ENCODE measurements at places on chromosomes 2 and 18. TPM values are rescaled to one million over a fixed set of nuclear protein-coding genes. Genes with fewer than 3 reads are reported as not detected.

DNA sequence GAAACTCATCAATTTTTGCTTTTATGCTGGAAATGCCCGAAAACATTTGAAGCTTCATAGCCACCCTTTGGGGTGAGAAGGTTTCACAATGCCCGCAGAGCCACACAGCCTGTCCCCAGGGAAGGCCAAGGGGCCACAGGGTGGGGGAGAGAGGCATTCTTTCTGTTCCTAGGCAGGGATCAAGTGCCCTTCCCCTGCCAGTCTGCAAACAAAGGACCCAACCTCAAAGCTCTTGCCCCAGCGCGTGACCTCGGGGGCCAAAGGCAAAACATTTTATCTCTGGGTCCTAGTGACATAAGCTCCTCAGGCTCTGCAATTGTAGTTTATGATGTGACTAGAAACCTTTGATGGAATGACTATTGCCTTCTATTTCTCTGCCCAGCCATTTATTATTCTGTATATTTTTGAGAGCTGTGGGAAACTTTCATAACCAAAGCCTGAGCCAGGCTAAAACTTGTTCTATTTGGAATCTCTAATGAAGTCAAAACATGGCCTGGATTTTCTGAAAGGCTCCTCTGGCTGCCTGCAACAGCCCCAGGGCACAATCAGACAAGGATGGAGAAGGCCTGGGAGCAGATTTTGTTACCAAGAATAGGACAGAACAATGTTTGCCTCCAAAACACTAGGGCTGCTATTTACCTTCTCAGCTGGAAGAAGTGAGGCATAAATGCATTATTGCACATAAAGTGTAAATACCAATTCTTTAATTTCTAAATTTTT is 137.2 kb upstream of the KCTD1 start:
- H3K36me3 ChIP-seq, result no peaks in the 10 kb centered on the region
- no peak overlapping the region for H3K4me3 ChIP-seq
- no peaks in the 10 kb centered on the region for H3K4me1 ChIP-seq
- no peaks in the 10 kb centered on the region for H3K27me3 ChIP-seq

PID1 gene
- 5.2 TPM for polyA plus RNA-seq

GRCh38 chr2:137173463-137173862 is 408.1 kb downstream of the THSD7B start:
- H3K4me3 ChIP-seq, result no peak overlapping the region
- no peaks in the 10 kb centered on the region for H3K27me3 ChIP-seq
- H3K36me3 ChIP-seq, result no peaks in the 10 kb centered on the region
- no peaks in the 10 kb centered on the region for H3K4me1 ChIP-seq
- no peak for DNase-seq

NR4A2 gene
- polyA plus RNA-seq, result 4.4 TPM

EPB41L5 gene
- 4.9 TPM for polyA plus RNA-seq

- DNase-seq, result no peak
- H3K4me3 ChIP-seq, result no peak overlapping the region
- no peaks in the 10 kb centered on the region for H3K36me3 ChIP-seq
- no peak overlapping the region for H3K27ac ChIP-seq
- H3K27me3 ChIP-seq, result no peaks in the 10 kb centered on the region
- H3K4me1 ChIP-seq, result peaks cover 1% of the 10 kb centered on the region
Measured at GRCh38 chr18:44673256-44673880, 7.3 kb upstream of the SETBP1 start.

C1GALT1C1L gene
- polyA plus RNA-seq, result 0.48 TPM

DNA sequence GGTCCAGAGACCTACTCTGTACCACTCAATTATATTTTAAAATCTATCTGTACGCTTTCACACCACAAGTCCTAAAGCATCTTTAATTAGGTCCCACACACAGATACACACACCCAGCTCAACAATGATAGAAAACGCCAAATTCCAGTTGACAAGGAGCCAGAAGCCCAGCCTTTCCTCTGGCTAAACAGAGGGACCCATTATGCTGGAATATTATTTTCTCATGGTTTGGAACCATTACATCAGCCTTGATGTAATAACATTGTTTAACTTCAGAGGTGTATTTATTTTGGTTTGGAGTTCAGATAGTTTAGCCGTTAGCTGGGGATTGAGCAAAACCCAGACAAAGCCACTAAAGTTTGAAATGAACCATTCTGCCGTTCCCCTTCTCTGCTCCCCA is 14.0 kb upstream of the INHBB start:
- no peaks in the 10 kb centered on the region for H3K36me3 ChIP-seq
- no peak overlapping the region for H3K4me3 ChIP-seq
- no peak overlapping the region for H3K27ac ChIP-seq
- no peaks in the 10 kb centered on the region for H3K4me1 ChIP-seq

DNA sequence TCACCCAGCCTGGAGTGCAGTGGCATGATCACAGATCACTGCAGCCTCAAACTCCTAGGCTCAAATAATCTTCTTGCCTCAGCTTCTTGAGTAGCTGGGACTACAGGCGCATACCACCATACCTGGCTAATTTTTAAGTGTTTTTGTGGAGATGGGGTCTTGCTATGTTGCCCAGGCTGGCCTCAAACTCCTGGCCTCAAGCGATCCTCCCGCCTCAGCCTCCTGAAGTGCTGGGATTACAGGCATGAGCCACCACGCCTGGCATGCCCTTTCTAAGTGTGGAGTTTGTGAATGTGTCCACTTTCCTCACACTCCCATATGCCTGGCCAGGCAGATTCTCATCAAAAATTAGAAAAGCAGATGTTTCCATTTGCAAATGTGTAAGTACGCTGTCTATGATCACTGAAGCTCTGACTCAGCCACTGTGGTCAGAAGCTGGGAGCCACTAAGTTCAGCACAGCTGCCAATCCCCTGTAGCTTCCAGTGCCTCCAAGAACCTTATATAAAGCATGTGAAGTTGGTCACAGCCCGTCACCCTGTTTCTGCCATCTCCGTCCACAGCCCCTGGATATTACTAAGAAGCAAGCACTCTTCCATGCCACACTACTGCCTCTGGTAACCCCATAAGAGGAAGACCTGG is 155.4 kb downstream of the FAM210A start:
- no peaks in the 10 kb centered on the region for H3K27me3 ChIP-seq
- peaks cover 12% of the 10 kb centered on the region for H3K36me3 ChIP-seq
- no peak overlapping the region for H3K4me3 ChIP-seq
- H3K27ac ChIP-seq, result peak overlapping the region; percentile 18
- no peak for DNase-seq

EVA1A gene
- 32.3 TPM for polyA plus RNA-seq

DNA sequence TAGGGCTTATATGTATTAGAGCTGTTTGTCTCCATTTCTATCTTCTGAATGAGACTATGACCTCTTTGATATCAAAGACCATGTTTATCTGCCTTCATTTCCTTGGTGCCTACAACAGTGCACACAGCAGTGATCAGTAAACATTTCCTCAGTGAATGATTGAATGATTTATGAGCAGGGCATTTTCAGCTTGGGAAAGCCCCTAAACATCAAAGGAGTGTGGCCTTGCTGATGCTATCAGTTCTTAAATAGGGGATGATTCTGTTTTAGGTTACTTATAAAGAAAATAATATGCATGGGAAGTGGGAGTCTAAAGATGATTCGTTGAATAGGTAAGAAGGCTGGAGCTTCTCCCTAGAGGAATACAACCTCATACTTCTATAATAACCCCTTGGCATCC is 425.3 kb downstream of the ZNF521 start:
- no peaks in the 10 kb centered on the region for H3K27me3 ChIP-seq
- no peaks in the 10 kb centered on the region for H3K36me3 ChIP-seq

TNFAIP6 gene
- 3.3 TPM for polyA plus RNA-seq

GRCh38 chr2:8576525-8577167 is 105.2 kb upstream of the ID2 start:
- no peak overlapping the region for H3K27ac ChIP-seq
- H3K27me3 ChIP-seq, result peaks cover 7% of the 10 kb centered on the region
- no peak overlapping the region for H3K4me3 ChIP-seq
- H3K36me3 ChIP-seq, result no peaks in the 10 kb centered on the region
- H3K4me1 ChIP-seq, result peaks cover 97% of the 10 kb centered on the region

DNA sequence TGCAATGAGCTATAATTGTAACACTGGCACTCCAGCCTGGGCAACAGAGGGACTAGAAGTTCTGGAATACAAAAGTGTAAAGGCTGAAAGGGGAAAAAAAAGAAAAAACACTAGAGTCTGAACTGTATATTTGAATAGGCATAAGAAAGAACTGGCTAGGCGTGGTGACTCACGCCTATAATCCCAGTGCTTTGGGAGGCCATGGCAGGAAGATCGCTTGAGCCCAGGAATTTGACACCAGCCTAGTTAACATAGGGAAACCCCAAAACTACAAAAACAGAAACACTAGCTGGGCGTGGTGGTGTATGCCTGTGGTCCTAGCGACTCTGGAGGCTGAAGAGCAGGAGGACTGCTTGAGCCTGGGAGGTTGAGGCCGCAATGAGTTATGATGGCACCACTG is 70.6 kb downstream of the SAP130 start:
- no peaks in the 10 kb centered on the region for H3K27me3 ChIP-seq
- peaks cover 51% of the 10 kb centered on the region for H3K36me3 ChIP-seq
- no peak overlapping the region for H3K4me3 ChIP-seq
- H3K4me1 ChIP-seq, result no peaks in the 10 kb centered on the region
- no peak overlapping the region for H3K27ac ChIP-seq
- DNase-seq, result no peak

DNA sequence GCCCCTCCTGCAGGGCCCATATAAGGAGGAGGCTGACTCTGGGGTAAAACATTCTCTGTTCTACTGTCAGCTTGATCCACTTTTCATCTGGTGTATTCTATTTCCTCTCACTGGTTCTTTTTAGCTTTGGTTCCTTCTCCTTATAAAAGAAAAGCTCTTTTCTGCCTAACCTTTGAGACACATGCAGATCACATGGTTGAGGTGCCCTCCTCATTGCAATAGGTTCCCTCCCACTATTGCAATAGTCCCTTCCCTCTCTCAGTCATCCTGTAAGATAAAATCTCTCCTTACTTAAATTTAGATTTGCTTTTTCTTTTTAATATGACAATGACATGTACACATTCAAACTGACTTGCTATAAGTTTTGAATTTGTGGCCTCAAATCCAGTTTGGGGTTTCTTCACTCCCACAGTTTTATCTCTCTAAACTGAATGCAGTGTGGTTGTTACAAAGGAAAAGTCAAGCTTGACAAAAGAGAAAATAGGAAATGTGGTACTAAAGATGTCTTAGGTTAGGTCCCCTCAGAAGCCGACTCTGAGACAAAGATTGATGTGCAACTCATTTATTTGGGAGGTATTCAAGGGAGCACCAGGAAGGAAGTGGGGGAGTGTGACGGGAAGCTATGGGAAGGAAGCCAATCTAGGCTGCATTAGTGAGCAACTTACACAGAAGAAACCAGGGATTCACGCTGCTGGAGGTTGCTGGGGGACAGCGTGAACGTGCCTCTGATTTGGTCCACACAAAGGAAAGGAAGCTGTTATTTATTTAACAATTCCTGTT is 127.6 kb upstream of the LINC00305 start:
- H3K4me1 ChIP-seq, result peaks cover 3% of the 10 kb centered on the region
- no peak overlapping the region for H3K27ac ChIP-seq
- H3K4me3 ChIP-seq, result no peak overlapping the region
- no peaks in the 10 kb centered on the region for H3K36me3 ChIP-seq
- no peaks in the 10 kb centered on the region for H3K27me3 ChIP-seq
- no peak for DNase-seq

GRCh38 chr18:8773980-8774379 is 68.6 kb downstream of the MTCL1 start:
- H3K27me3 ChIP-seq, result no peaks in the 10 kb centered on the region
- H3K4me3 ChIP-seq, result no peak overlapping the region
- H3K4me1 ChIP-seq, result peaks cover 7% of the 10 kb centered on the region
- H3K27ac ChIP-seq, result no peak overlapping the region

GRCh38 chr18:43574974-43575373 is 297.7 kb upstream of the SYT4 start:
- no peaks in the 10 kb centered on the region for H3K36me3 ChIP-seq
- no peaks in the 10 kb centered on the region for H3K4me1 ChIP-seq
- no peaks in the 10 kb centered on the region for H3K27me3 ChIP-seq
- DNase-seq, result no peak
- H3K4me3 ChIP-seq, result no peak overlapping the region

DRC1 gene
- 0.27 TPM for polyA plus RNA-seq

DNA sequence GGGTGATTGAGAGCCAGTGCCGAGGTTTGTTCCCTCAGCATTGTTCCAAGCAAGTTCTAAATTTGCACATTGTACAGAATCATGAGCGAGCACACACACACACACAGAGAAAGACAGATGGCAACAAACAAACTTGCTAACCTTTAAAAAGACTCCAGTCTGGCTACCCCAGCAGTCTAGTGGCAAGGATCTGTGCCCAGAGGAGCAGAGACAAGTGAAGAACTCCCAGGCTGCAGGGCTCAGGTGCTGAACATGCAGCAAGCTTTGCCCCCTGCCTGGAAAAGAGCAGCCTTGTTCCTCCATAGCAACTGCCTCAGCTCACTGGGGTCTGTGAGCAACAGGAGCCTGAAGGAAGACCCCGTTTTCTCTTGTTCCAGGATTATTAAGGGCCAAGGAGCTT is 169.2 kb upstream of the CCDC68 start:
- H3K4me3 ChIP-seq, result no peak overlapping the region
- no peaks in the 10 kb centered on the region for H3K4me1 ChIP-seq
- H3K36me3 ChIP-seq, result no peaks in the 10 kb centered on the region
- DNase-seq, result no peak
- no peak overlapping the region for H3K27ac ChIP-seq
- H3K27me3 ChIP-seq, result no peaks in the 10 kb centered on the region

DNA sequence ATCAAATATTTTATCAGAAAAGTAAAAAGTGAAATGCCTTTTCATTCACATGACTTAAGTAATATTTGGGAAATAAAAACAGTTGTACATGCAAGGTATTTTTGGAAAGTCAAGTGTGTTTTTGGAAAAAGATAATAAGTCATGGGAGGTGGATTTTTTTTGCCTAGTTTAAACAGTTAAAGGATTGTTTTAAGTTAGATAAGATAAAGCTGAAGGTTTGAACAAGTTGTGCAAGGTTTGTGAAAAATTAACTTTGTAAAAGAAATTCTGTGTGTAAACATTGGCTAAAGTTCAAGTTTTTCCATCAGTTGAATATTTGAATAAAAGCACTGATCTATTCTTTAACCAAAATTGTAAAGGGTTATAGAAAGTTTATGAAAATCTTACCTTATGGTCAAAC is 207.9 kb upstream of the RGPD4 start:
- H3K36me3 ChIP-seq, result no peaks in the 10 kb centered on the region
- no peak for DNase-seq
- no peaks in the 10 kb centered on the region for H3K27me3 ChIP-seq
- H3K4me1 ChIP-seq, result no peaks in the 10 kb centered on the region

IL18R1 gene
- polyA plus RNA-seq, result 9.8 TPM

GRCh38 chr2:232363784-232364615 is 14.6 kb upstream of the ALPP start:
- H3K27ac ChIP-seq, result peak overlapping the region; percentile 80
- peak; percentile 83 for DNase-seq
- peak overlapping the region; percentile 32 for H3K4me3 ChIP-seq
- H3K27me3 ChIP-seq, result no peaks in the 10 kb centered on the region

CLEC4F gene
- 0.25 TPM for polyA plus RNA-seq

DNA sequence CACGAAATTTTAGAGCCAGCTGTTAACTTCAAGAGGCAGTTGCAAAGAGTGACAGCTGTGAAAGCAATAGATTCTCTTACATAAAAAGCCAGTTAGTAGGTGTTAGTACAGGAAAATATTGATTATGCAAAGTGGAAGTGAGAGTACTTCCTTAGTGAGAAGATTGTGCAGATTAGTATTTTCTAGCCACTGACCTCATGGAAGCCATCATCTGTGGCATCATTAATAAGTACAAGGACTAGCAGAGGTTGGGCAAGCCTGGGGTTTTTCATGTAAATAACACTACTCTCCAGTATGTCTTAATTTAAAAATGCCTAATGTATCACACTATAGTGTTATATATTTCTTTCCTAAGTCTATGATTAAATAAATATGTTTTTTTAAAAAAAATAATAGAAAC is 166.2 kb upstream of the DTNA start:
- H3K27me3 ChIP-seq, result no peaks in the 10 kb centered on the region
- no peaks in the 10 kb centered on the region for H3K36me3 ChIP-seq
- H3K4me1 ChIP-seq, result no peaks in the 10 kb centered on the region
- DNase-seq, result no peak
- no peak overlapping the region for H3K27ac ChIP-seq
- no peak overlapping the region for H3K4me3 ChIP-seq

CYTIP gene
- 86.5 TPM for polyA plus RNA-seq

Data from thymus (tissue), 14 donors.